ENCODE measurements at places on chromosomes 1 and 21. TPM values are rescaled to one million over a fixed set of nuclear protein-coding genes. Genes with fewer than 3 reads are reported as not detected.

GRCh38 chr21:43347461-43348169, 79.3 kb downstream of the SIK1 start:
- DNase-seq, result no peak

- DNase-seq, result no peak
Measured at GRCh38 chr21:37380349-37381323, 14.1 kb downstream of the DYRK1A start.

Gene IFI44L
- 22.4 TPM for total RNA-seq

Gene TNNT2
- total RNA-seq, result not detected

Gene NBPF3
- total RNA-seq, result 9.4 TPM

Gene PLPP3
- total RNA-seq, result not detected

Gene CORT
- total RNA-seq, result 0.34 TPM

DNA sequence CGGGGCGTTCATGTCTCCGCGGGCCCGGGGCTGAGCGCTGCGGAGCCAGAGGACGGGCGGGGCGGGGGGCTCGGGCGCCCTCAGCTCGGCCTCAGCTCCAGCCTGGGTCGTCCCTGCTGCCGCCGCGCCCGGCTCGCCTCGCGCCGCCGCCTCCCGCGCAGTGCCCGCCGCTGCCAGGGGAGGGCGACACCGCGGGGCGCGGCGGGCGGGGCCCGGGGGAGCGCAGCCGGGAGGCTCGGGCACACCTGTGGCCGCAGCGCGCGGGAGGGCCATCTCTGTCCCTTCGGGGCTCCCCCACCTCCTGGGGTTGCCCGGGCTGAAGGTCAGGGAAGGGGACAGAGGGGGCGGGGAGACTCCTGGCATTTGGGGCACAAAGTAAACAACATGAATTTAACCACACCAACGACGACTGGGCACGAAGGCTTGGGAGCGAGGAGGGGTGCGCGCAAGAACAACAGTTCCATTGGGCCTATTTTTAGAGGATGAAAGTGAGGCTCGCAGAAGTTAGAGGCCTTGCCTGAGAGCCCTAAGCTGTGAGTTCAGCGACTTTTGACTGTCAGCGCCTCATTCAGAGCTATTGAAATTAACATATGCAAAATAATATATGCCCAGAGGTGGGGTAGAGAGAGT, at the start of gene FAM131C:
FAM131C (minus strand) TSS at position 162 of the 630 bp plus-strand sequence. CDS start 209 bp downstream, outside the sequence.
- peak; percentile 44 for DNase-seq

DNA sequence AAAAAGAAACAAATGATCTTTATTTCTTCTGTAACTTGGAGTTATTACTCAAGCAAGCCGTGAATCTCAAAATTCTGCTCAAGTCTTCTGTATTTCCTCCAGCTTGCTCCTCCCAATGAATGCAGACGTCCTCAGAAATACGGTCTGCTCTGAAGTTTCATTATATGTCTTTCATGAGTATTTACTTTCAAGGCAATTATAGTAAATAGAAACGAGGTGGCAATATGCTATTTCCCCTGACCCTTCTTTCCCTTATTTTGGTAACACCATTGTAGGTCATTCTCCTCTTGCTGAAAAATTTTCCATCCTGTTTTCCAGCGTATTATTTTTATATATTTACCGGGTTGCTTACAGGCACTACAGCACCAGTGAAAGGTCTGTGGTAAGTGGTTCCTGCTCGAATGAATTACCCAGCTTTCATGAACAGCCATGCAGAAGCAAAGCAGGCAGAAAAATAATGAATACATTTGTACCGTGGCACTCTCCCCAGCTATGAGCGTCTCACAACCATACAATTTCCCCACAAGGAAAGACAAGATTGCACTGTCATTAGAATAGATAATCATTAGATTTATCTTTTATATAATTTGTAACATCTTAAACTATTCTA, 350.9 kb upstream of the PKN2 start:
- no peak for DNase-seq

All from activated CD8-positive, alpha-beta T cell treated with anti-CD3 and anti-CD28 coated beads for 36 hours (primary cell).